Activated CD8-positive, alpha-beta memory T cell treated with anti-CD3 and anti-CD28 coated beads, Interleukin-2, amount 10 ng/mL, durations not matched to agents 7 days and 5 days (primary cell): ENCODE measurements at places on chromosomes 6 and 20. TPM values are rescaled to one million over a fixed set of nuclear protein-coding genes. Genes with fewer than 3 reads are reported as not detected.
A peak's percentile ranks its signal among the peaks of the same experiment; 100 is the strongest.

DNA sequence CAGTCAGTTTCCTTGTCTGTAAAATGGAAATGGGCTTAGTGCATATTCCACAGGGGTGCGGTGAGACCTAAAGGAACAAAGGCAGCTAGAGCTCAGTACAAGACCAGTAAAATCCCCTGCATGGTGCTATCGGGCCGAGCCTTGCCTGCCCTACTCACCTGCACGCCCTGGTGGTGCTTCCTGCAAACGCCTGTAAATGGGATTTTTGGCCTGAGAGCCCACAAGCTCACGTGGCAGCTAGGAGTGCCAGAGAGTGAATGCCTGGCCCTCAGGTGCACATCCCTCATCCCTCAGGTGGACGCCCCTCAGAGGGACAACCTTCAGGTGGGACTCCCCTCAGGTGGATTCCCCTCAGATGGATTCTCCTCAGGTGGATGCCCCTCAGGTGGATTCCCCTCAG is 48.0 kb upstream of the VSX1 start:
- no peak for DNase-seq

- no peak for DNase-seq
These were observed 17.0 kb upstream of the PRL start for GRCh38 chr6:22313796-22314195.

DNA sequence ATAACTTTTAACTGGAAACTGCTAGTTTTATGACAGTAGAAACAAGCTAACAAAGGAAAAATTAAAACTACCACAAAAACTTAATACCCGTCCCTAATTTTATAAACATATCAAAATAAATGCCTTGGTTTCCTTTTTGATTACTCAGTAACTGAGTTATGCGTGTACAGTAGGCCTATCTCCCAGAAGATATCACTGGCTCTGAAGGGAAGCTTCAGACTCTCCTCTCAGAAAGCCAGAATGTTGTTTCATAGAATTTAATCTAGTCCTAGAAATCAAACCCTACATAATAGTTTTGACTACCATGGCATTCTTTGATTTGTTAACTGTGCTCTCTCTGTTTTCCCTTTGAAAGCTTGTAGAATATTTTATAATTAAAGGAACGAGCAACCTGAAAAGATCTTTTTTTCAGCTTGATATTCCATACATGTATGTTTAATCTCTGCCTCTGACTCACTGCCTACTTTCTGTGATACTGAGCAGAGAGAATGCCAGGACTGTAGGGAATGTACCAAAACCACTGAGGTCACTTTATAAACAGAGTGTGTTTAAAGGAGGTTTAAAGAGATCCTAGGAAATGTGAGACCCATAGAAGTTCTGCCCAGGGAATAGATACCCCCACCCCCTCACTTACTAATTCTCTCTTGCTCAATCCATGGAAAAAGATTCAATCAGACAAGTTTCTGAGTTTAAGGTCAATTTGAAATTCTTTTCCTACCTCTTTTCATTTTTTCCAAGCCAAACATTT is 311.5 kb downstream of the HDGFL1 start:
- no peak for DNase-seq

DNA sequence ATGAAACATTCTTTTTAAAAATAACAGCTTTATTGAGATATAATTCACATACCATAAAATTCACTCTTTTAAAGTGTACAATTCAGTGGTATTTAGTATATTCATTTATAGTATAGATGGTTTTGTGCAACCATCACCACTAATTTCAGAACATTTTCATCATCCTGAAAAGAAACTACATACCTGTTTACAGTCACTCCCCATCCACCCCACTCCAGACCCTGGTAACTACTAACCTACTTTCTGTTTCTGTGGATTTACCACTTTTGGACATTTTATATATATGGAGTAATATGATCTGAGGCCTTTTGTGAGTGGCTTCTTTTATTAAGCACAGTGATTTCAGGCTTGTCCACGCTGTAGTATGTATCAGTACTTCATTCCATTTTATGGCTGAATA is 2.5 kb upstream of the TMEM217 start:
- DNase-seq, result no peak

DNA sequence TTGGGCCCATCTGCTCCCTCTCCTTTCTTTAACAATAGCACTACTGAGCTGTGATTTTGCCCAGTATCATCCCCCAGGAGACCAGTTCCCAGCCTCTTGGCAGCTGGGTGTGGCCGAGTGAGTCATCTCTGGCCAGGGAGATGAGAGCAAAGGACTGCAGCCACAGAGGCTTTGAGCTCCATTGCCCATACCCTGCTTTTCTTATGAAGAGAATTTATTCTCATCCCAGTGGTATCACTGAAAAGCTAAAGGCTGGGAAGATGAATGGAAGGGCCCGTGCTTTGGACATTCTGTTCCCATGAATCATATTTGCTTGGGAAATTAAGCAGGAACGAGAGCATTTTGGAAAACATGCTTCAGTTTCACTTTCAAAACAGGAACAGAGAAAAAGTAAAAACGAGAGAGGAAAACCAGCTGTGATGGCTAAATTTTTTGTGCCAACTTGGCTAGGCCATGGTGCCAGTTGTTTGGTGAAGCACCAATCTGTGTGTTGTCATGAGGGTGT is 14.9 kb downstream of the CST3 start:
- no peak for DNase-seq

DNA sequence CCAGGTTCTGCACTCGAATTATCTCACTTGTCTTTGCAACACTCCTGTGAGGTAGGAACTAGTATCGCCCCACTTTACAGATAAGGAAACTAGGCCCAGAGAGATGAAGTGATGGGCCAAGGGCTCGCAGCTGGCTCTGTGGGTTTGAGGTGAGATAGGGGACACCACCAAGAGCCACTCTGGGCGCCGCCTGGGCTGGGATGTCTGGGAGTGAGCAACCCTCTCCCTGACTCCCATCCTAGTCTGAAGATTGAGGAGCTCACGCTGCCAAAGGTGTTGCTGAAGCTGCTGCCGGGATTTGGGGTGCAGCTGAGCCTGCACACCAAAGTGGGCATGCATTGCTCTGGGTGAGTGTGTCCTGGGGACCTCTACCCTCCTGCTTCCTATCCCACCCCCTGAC is 5.4 kb downstream of the BPIFB3 start:
- no peak for DNase-seq

DNA sequence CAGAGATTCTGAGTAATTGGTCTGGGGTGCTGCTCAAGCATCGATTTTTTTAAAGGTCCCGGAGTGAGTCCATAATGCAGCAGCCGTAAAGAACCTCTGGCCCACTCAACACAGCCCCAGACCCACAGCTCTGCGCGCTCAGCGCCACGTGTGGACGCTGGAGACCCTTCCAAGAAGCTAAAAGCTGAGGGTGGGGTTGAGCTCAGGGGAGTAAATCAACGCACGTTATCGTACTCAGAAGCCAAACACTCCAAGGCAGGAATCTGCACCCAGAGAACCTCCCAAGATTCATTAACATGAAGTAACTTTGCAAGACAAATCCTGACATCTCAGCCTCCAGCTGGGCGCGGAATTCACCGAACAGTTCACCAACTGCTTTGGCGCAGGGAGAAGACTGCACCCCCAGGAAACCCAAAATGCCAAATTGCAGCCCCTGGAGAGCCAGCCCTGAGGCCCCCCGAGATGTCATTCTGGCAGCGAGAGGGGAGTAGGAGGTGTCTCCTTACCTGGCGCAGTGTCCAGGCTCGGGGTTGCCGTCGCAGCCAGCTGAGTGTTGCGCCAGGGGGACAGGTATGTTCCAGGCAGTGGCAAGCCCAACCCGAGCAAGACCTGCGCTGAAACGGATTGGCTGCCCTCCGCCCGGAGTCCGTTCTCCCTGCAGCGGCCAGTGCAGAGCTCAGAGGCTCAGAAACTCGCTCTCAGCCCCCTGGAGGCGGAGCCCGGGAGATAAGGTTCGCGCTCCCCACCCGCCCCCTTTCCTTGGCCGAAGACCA is at the start of gene COL21A1:
COL21A1 (minus strand) TSS at position 700 of the 773 bp plus-strand sequence. CDS start 64,962 bp downstream, outside the sequence.
- DNase-seq, result no peak

GRCh38 chr6:154411076-154411475 is 54.5 kb upstream of the IPCEF1 start:
- no peak for DNase-seq

- DNase-seq, result no peak
These were observed 19.8 kb upstream of the VSTM2L start for GRCh38 chr20:37882961-37883712.

- DNase-seq, result peak; percentile 59
These were observed 32.4 kb upstream of the FAM184A start for GRCh38 chr6:119110601-119111548.

DNA sequence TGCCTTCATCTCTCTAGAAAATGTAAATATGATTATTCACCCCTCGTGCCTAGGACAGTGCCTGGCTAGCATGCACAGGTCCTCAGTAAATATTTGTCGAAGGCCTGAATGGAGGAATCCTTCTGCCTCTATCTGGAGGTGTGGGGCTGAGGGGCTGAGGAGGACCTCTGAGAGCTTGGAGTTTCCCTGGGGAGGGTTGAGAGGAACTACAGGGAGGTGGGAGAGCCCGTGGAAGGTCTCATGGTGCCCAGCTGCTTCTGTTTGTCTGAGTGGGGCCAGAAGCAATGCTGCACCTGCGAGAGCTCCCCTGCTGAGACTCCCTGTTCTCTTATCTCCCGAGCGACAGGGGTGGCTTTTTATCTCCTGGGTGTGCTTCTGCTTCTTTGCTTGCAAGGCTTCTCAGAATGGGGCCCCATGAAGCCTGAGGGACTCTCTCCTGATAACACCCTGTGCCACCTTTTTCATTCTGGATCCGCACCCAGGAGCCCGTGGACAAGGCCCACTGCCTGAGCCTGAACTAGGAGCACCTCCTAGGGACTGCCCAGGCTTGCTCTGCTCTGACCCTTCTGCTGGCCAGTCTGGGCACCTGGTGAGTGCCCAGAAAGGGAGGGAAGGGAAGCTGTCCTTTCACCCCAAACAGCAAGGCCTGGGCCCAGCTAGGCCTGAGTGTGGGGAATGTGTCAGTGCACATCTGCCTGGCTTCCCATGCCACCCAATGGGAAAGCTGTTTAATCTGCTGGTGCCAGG is 2.4 kb downstream of the SLC29A1 start:
- DNase-seq, result no peak

- no peak for DNase-seq
These were observed 5.3 kb downstream of the BNIP5 start for GRCh38 chr6:36331381-36331780.

GRCh38 chr20:5073660-5074231 is 46.0 kb downstream of the PCNA start:
- DNase-seq, result peak; percentile 43

DNA sequence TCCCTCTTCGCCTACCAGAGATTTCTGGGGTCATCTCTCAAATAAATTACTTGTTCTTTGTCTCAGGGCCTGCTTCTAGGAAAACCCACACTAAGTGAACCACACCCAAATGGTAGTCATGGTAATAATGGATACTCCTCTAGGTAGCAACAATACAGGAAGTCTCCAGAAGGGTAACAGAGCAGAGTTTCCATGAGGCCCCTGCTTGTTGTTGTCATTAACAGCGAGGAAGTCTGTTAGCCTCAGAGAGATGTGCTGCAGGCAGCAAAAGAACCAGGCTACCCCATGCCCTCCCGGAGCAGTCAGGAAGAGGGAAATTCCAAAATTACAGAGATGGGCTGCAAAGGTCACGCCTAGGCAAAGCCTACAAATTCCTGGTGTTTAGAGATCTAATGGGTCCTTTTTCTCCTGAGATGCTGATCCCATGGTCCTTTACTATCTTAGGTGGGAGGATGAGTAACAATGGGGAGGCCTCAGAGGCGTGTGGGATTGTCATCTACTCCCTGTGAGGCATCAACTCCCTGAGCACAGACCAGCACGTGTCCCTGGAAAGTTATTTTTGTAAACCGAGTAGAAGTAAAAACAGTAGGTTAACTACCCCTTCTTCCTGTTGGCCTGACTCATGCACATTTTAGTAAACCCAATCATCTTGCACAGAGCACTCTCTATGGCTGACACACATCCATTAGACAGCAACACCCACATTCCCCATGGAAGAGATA is 10.1 kb downstream of the ISM1 start:
- peak; percentile 66 for DNase-seq

DNA sequence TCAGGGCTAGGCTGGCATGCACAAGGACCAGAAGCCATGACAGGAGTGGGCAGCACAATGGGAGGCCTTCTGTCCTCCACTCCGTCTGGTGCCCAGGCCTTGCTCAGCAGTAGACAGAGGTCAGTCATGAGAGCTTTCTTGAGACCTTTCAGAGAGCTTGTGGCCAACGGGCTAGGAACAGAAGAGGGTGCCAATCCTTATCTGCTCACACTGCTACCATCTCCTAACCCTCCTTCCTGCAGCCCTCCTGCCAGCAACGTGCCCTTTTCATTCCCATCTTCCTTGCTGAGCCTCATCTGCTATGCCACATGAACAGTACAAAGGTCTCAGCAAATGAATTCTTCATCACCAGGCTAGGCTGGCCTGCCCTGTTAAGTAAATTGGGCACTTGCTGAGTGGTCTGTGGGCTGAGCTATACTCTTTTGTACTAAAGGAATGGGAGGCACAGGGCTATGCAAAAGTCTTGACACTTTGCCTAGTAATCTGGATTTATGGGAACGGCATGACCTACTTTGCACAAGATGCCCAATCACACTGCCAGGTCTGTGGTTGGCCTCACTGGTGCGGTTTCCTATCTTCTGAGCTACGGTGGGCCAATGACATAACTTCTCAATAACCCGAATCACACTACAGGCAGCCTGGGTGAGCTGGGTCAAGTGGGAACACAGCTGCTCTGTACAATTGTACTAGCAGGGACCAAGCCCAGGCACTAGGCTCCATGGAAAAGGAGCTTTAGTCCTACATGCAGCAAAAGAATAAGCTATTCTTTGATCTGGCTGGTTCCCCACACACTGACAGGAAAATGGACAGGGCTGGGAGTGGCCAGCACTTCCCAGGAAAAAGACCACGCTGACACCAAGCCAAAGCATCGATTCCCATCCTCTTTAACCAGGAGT is 47.8 kb downstream of the ELOVL5 start:
- DNase-seq, result peak; percentile 50

DNA sequence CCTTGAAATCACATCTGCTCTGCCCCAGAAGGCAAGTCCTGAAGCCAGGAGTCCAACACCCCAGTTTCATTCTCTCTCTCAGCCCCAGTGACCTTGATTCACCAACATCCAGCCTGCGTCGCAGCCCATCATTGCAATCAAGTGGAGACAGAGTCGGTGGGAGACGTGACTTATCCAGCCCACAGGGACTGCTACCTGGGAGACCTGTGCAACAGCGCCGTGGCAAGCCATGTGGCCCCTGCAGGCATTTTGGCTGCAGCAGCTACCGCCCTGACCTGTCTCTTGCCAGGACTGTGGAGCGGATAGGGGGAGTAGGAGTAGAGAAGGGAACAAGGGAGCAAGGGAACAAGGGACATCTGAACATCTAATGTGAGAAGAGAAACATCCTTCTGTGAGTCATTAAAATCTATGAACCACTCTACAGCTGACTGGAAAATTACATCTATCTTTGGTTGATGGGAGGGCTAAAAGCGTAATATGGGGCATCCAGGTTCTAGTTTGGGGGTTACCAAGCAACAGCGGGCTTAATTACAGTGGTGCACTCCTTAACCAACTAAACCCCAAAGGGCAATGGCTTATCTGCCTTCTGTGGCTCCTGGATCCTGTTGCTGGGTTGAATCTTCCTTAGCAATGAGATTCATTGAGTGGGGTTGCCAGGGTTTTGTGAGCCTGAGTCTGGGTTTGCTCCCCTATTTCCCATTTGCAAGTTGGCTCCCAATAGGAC is 2.5 kb downstream of the LY6G6D start:
- DNase-seq, result no peak

- no peak for DNase-seq
These were observed 53.6 kb downstream of the CDC40 start for GRCh38 chr6:110233770-110234374.

Gene MOCS3
- 4.6 TPM for total RNA-seq

Gene MOG
- not detected for total RNA-seq

Gene TAP1
- 407 TPM for total RNA-seq

Gene PIM1
- 464 TPM for total RNA-seq

Gene PNPLA1
- not detected for total RNA-seq

Gene CST7
- 177 TPM for total RNA-seq

Gene GPSM3
- total RNA-seq, result 196 TPM
